ENCODE measurements at places on chromosomes 3 and 15. TPM values are rescaled to one million over a fixed set of nuclear protein-coding genes. Genes with fewer than 3 reads are reported as not detected.
A peak's percentile ranks its signal among the peaks of the same experiment; 100 is the strongest.

- no peak overlapping the region for H3K27ac ChIP-seq
- DNase-seq: no peak
- no peak overlapping the region for H3K4me3 ChIP-seq
- H3K36me3 ChIP-seq: no peaks in the 10 kb centered on the region
- no peaks in the 10 kb centered on the region for H3K4me1 ChIP-seq
Measured at GRCh38 chr15:61668444-61668843, 391.8 kb downstream of the VPS13C start.

DNA sequence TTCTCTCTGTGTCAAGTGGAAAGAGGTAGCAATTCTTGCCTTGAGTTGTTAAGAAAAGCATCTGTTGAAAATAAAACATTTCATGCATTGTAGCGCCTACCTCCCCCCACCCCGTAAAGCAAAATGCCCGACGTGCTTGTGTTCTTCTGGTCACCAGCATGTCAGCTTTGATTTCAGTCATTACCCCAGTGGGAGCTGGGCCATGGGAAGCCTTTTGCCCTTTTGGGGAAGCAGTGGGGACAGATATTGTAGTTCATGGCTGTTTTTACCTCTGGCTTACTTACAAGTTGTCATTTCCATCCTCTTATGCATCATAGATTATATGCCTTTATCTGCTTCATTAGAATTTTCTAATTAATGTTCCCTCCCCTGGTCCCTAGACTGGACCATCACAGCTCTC, 328.7 kb downstream of the RYR3 start:
- no peak overlapping the region for H3K4me3 ChIP-seq
- no peaks in the 10 kb centered on the region for H3K27me3 ChIP-seq
- H3K27ac ChIP-seq: no peak overlapping the region
- no peaks in the 10 kb centered on the region for H3K4me1 ChIP-seq
- H3K36me3 ChIP-seq: no peaks in the 10 kb centered on the region

GRCh38 chr3:180252683-180253082, 215.9 kb upstream of the PEX5L start:
- H3K27me3 ChIP-seq: no peaks in the 10 kb centered on the region
- H3K4me3 ChIP-seq: no peak overlapping the region
- no peak overlapping the region for H3K27ac ChIP-seq

DNA sequence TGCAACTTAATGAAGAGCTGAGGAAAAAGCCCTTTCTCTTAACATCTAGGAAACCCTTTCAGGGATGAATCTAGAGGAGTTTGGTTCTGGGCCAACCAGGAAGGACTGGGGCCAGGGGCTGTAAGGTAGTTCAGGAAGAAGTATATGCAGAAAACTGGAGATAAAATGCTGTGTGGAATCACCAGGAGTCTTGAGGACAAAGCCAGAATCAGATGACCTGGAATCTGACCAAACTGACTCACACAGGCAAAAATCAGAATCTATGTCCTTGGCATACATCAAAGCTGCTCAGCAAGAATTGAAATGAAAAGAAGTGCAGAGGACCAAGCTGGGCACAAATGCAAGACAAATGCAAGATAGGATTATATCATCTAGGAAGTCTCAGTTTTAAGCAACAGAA, 59.4 kb upstream of the ATP2C1 start:
- no peak overlapping the region for H3K27ac ChIP-seq
- no peaks in the 10 kb centered on the region for H3K36me3 ChIP-seq
- H3K27me3 ChIP-seq: no peaks in the 10 kb centered on the region

The THPO gene
- 0.85 TPM for total RNA-seq

DNA sequence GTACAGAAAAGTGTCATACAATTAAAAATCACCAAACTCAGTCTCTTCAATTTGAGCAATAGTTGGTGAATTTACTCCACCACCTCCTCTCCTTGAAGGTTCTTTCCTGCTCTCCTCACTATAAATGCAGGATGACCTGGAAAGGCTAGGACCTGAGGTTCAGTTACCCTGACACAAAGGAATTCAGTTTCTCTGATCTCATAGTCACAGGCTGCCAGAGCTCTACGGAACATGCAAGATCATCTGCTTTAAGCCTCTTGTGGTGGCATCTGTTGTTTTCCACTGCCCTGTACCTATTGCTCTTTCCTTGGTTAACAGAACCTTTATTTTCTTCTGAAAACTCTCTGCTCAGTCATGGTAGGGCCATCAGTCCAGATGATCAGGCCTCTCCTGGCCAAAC, 4.9 kb upstream of the TP63 start:
- no peak overlapping the region for H3K27ac ChIP-seq
- H3K36me3 ChIP-seq: no peaks in the 10 kb centered on the region
- H3K4me1 ChIP-seq: no peaks in the 10 kb centered on the region
- no peaks in the 10 kb centered on the region for H3K27me3 ChIP-seq

GRCh38 chr3:149657926-149658743, at the start of gene WWTR1:
TSS of gene WWTR1 (minus strand) at chr3:149658025. CDS start at chr3:149657306, 719 bp downstream.
- peak; percentile 97 for DNase-seq
- peak within 1 kb of the TSS; percentile 57 for H3K27ac ChIP-seq
- peaks cover 21% of the 10 kb centered on the region for H3K36me3 ChIP-seq
- peaks cover 5% of the 10 kb centered on the region for H3K4me1 ChIP-seq
- H3K4me3 ChIP-seq: peak within 1 kb of the TSS; percentile 89
- H3K27me3 ChIP-seq: no peaks in the 10 kb centered on the region

Measured in H9 (cell line).